ENCODE measurements at places on chromosomes 12 and 14.

- DNase-seq, result peak; percentile 2
Measured at GRCh38 chr14:66395300-66395699, 90.9 kb upstream of the CCDC196 start.

GRCh38 chr12:122545855-122546254 is 18.8 kb downstream of the KNTC1 start:
- DNase-seq, result no peak

GRCh38 chr12:69994724-69995173 is 169.7 kb downstream of the MYRFL start:
- no peak for DNase-seq

DNA sequence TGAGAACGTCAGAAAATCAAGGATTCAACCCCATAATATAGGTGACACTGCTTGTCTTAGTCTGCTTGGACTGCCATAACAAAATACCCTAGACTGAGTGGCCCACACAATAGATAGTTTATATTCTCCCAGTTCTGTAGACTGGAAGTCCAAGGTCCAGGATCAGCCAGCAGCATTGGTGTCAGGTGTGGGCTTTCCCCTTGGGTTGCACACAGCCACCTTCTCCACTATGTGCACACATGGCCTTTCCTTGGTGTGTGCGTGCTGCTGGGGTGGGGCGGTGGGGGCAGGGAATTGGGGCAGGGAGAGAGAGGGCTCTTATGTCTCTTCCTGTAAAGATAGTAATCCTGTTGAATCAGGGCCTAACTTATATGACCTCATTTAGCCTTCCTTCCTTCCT is 106.4 kb downstream of the SLC25A47 start:
- DNase-seq, result no peak

GRCh38 chr14:102568115-102568614 is 24.3 kb upstream of the RCOR1 start:
- DNase-seq, result no peak

DNA sequence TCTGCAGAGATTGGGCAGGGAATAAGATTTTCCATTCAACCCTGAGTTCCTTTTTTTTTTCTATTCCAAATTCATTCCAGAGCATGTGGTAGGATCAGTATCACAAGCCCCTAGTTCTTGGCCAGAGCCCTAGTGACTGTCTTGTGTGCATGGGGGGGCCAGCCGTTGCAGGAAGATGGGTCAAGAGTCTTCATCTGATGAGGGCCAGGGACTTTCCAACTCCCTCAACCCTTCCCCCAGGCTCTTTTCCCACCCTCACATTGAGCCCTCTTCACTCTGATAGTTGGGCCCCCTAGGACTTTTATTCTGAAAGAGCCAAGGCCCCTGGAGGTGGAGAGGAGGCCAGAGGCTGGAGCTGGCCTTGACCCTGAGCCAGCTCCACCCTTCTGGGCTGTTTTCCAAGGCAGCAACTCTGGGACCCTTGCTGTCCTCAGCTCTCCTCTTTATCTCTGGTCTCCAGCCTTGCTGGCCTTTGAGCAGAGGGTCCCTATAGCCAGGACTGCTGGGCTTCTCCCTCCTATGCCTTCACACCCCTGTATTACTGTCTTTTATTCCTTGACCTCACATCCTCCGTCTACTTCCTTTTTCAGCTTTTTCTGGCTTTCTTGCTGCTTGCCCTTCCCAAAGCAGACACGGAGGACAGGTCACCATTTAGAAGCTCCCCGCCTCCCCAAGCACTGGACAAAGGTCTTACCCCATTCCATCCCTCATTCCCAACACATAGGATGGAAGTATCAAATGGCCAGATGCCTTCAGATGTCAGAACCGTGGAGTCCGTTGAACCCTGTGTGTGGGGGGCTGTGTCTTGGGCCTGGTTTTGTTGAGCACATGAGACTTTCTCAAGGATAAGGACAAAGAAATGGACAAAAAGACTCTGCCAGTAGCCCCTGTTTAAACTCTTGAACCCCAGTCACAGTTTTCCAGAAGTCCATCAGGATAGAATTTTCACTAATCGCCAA is 5.6 kb downstream of the RBP5 start:
- no peak for DNase-seq

- no peak for DNase-seq
Measured at GRCh38 chr14:74418031-74418430, 8.0 kb downstream of the SYNDIG1L start.

GRCh38 chr12:121933522-121934308 is 15.3 kb downstream of the CFAP251 start:
- DNase-seq, result no peak

GRCh38 chr14:41609704-41610183 is 3.1 kb downstream of the LRFN5 start:
- DNase-seq, result peak; percentile 71

DNA sequence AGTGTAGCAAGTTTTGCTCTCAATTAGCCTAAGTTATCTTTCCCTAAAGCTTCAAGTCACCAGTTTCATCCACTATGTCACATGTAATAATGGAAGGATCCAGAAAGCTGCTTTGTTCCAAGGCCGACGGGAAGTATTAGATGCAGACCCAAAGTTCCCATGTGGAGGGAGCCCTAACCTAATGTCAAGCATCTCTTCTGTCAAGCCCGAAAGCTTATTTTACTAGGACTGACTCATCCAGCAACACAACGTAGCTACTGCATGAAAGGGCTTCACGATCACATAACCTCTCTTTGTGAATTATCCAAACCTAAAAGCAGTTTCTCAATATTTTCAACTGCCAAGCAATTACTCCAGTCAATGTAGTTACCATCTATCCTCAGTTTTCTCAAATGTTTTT is 133.4 kb downstream of the SLC6A15 start:
- no peak for DNase-seq

DNA sequence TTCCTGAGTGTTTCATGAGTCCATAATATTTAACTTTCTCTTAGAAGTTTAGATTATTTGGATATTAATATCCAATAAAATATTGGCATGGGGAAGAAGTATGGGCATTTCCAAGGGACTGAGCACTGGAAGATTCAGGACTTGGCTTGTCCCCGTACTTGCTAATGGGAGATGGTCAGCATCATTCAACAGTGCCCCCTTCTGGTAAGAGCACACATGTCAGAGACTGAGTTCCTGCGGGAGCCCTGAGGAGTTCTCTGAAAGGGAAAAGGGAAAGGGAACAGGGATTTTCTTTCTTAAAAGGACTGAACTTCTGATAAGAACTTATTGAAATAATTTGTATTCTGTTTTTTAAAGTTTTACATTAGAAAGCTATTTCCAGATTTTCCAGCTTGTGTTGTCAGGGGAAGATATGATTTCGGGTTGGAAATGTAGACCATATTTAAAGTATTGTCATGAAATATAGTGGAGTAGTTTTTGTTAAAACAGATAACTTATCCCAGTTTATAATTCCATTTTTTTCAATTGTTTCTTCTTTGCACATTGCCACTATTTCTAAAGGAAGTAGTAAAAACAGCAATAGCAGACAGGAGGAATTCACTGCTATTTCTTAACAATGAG is 59.8 kb upstream of the C12orf71 start:
- peak; percentile 58 for DNase-seq

DNA sequence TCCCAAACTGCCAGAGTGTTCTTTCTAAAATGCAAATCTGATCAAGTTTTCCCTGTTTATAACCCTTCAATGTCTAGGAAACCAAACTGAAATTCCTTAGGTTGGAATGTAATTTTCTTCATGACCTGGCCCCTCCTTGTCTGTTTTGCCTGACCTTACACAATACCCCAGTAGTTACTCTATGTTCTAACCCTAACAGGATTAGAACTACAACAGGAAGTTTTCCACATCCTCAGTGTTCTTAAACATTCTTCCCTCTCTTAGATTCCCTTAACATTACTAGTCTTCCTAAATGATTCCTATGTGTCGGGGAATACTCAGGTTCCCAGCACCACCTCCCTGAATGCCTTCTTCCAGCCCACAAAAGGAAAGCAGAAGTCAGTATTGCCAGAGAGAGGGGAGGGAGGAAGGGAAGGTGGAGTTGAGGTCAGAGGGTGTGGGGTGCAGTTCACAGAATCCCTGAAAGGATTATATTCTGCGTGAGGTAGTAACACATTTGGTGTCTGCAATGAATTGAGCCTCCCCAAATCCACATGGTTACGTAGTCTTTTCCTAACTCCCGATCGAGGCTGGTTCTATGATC is 72.6 kb downstream of the BBS10 start:
- DNase-seq, result no peak

DNA sequence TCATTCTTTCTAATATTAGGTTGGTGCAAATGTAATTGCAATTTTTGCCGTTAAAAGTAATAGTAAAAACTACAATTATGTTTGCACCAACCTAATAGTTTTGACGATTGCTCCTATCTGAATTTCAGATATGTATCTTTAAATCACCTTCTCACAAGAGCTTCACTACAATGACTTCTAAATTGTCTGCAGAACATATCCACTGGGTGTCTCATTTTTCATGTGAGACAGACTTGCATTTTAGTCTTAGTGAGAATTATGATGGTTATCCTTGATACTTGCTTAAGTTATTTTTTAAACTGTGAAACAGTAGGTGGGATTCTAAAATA is 84.6 kb downstream of the ITPR2 start:
- DNase-seq, result no peak

DNA sequence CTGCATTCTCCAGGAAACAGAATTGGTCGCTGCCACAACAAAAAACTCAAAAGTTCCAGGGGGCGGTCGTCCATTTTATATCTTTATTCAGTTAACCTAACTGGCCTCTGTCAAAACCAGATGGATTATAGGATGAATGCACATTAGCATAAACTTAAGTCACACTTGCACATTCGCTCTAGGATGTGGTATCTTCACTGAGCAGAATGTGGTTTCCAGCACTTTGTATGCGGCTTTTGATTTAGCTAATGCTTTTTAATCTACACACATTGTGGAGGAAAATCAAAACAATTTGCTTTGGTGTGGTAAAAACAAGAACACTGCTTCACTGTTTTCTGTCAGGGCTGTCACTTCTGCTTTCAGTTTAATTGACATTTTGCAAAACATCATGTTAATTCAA is 4.5 kb downstream of the TAS2R50 start:
- DNase-seq, result no peak

GRCh38 chr12:124716208-124717130 is 147.2 kb downstream of the SCARB1 start:
- DNase-seq, result peak; percentile 99

DNA sequence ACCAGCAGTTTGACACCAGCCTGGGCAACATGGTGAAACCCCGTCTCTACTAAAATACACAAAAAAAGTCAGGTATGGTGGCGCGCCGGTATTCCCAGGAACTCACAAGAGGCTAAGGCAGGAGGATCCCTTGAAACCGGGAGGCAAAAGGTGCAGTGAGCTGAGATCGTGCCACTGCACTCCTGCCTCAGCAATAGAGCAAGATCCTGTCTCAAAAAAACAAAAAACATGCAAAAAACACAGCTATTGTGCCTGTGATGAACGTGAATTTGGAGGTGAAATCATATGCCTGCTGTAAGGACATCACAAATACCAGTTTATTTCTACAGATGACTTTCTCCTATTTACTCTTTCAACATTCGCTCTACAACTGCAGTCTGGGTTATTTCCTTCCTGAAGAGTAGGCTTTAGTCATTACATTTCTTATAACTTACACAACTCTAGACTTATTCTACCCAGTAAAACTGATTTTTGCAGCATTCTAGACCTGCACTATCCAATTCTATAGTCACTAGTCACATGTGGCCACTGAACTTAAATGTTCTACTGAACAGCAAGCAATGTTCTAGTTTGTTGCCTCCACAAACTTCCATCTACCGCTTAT is 48.3 kb downstream of the HNRNPC start:
- no peak for DNase-seq

- DNase-seq, result peak; percentile 93
Measured at GRCh38 chr12:89016970-89017778, 335.1 kb downstream of the DUSP6 start.

DNA sequence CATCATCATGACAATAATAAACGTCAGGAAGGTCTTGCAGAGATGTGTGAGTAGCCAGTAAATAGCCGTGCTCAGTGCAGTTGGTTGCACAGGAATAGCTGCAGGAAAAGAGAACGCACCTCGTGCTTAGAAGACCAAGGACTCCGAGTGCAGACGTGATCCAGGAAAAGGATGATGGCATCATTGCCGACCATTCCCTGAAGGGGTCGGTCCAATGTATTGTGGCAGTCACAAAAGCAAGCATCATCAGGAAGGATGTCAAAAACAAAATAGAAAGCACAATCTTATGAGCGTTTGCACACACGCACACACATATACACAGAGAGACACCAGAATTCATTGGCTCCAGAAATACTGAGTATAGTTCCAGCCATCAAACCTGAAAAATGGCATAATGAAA is 12.8 kb downstream of the DUSP6 start:
- DNase-seq, result no peak

- DNase-seq, result no peak
Measured at GRCh38 chr12:23729359-23729758, 220.1 kb downstream of the SOX5 start.

- no peak for DNase-seq
Measured at GRCh38 chr14:53528185-53528671, 375.1 kb upstream of the DDHD1 start.

DNA sequence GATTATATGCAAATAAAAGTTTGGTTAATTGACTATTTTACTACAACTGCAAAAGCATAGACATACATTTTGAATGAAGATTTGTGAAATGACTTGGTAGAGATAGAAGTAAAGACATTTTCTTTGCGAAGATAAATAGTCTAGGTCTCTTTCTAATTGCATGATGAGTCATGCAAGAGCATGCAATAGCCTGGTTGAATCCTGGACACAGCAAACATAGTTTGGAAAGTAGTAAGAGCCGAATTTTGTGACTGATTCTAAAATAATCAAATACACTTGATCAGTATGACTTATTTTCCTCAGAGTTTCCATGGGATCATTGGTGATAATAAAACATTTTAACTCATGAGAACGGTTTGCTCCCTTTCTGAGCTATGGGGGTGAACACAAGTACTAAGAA is 27.7 kb upstream of the CAND1 start:
- no peak for DNase-seq

GRCh38 chr14:60510951-60511599 is 2.1 kb downstream of the SIX6 start:
- no peak for DNase-seq

- no peak for DNase-seq
Measured at GRCh38 chr12:47811581-47812484, 7.9 kb downstream of the HDAC7 start.

DNA sequence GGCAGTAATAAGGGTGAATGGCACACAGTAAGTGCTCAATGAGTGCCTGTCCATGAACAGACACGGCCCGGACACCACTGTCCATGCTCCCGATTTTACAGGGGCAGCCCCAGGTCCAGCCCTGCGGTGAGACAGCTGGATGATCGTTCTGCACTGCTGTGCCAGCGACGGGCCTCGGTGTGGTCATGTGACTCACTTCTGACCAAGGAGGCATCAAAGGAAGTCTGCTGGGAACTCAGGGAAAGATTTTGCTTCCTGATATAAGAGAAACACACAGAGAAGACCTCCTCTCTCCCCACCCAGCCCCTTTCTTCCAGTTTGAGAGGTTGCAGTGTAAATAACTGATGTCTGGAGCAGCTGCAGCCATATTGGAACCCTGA is 126.6 kb downstream of the SCARB1 start:
- DNase-seq, result no peak

GRCh38 chr12:71141378-71141926 is 16.3 kb downstream of the TSPAN8 start:
- DNase-seq, result no peak
